ENCODE measurements at places on chromosomes 4 and X.
A peak's percentile ranks its signal among the peaks of the same experiment; 100 is the strongest.

DNA sequence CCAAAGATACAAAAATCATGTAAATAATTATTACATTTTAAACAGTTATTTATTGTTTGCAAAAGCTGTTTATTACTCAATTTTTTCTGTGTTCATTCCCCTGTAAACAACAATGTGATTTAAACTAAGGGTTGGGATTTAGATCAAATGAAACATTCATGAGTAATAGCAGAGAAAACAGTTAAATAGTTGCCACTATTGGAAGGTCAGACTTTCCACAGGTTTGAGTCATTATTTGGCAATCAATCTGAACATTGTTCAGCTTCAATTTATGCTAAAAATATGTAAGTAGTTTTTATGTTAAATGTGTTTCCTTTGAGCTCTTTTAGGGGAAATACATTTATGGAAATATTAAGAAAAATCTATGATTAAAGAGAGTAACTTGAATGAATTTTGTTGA lies 144.9 kb downstream of the STIM2 start:
- no peaks in the 10 kb centered on the region for H3K36me3 ChIP-seq
- H3K4me3 ChIP-seq = no peak overlapping the region
- H3K4me1 ChIP-seq = no peaks in the 10 kb centered on the region
- H3K27me3 ChIP-seq = no peaks in the 10 kb centered on the region
- no peak overlapping the region for H3K27ac ChIP-seq

DNA sequence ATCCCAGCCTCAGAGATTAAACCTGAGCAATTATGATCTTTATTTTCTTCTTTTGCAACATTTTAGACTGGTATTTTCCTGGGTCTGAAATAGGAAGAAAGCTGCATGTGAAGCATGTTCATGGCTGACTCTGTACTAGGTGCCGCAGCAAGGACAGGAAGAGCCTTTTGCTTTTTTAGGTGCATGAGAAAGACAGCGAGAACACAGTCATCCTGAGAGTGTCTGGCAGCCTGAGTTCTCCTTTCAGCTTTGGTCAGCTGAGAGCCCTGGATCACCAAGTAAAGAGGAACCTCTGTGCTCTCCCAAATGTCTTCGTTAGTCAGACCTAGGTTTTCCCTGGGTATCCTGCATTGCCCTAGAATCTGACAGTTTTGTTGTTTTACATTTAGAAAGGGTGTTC lies 29.8 kb downstream of the FAM149A start:
- H3K4me3 ChIP-seq = no peak overlapping the region
- H3K27ac ChIP-seq = no peak overlapping the region
- no peaks in the 10 kb centered on the region for H3K36me3 ChIP-seq

DNA sequence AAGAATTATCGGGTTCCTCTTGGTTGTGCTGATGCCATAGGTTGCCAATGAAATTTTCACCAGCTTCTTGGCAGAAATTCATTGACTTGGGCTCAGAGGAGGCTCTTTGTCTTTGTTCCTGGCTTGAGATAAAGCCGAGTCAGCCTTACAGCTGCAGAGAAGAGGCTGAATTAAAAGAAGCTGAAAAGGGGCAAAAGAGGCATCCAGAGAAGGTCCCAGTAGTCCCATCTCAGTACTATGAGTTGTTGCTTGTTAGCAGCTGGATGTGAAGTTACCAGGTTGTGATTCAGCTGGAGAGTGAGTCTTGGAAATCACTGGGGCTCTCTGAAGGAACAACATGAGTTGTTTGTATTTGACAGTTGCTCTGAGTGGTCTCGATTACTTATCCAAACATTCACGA lies 59.7 kb downstream of the SMAD1 start:
- H3K4me3 ChIP-seq = no peak overlapping the region
- no peaks in the 10 kb centered on the region for H3K4me1 ChIP-seq
- no peaks in the 10 kb centered on the region for H3K36me3 ChIP-seq
- H3K27ac ChIP-seq = no peak overlapping the region
- H3K27me3 ChIP-seq = no peaks in the 10 kb centered on the region
- DNase-seq = no peak

- H3K4me3 ChIP-seq = no peak overlapping the region
- no peak for DNase-seq
- no peaks in the 10 kb centered on the region for H3K4me1 ChIP-seq
- H3K27ac ChIP-seq = no peak overlapping the region
- H3K27me3 ChIP-seq = no peaks in the 10 kb centered on the region
Measured at GRCh38 chr4:167842487-167842886, 249.8 kb upstream of the ANXA10 start.

DNA sequence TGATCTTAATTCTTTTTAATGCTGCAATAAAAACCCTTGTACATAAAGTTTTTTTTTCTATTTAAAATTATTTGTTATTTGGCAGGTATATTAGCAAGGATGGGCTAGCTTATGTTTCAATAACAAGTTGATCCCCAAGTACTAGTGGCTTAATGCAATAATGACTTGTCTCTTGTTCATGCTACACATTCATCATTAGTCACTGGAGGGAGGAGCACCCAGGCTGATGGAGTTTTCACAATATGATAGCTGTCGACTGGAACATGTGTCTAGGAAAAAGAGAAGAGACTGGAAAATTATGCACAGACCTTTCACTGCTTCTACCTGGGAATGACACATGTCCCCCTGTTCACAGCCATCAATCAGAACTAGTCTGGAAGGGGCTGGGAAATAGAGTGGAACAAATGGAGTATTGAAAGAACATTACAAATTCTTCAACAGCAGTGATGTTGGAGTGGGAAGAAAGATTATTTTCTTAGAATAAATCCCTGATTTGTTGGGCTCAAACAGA lies 387.9 kb upstream of the RPS6KA3 start:
- DNase-seq = no peak
- H3K27ac ChIP-seq = no peak overlapping the region
- H3K4me1 ChIP-seq = no peaks in the 10 kb centered on the region
- no peaks in the 10 kb centered on the region for H3K36me3 ChIP-seq
- no peaks in the 10 kb centered on the region for H3K27me3 ChIP-seq
- no peak overlapping the region for H3K4me3 ChIP-seq

- DNase-seq = no peak
- no peaks in the 10 kb centered on the region for H3K36me3 ChIP-seq
- H3K27ac ChIP-seq = no peak overlapping the region
Measured at GRCh38 chr4:96108146-96108545, 268.3 kb downstream of the PDHA2 start.

DNA sequence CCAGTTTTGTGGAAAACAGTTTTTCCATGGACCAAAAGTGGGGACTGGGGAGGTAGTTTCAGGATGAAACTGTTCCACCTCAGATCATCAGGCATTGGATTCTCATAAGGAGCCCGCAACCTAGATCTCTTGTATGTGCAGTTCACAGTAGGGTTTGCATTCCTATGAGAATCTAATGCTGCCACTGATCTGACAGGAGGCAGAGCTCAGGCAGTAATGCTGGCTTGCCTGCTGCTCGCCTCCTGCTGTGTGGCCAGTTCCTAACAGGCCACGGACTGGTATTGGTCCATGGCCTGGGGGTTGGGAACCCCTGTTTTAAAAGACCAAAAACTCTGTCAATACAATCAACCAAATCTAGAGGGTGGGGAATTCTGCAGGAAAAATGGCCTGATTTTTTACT lies 100.0 kb upstream of the EOLA2 start:
- no peaks in the 10 kb centered on the region for H3K36me3 ChIP-seq
- H3K4me1 ChIP-seq = no peaks in the 10 kb centered on the region
- DNase-seq = no peak
- H3K27ac ChIP-seq = no peak overlapping the region

- DNase-seq = peak; percentile 13
- no peak overlapping the region for H3K27ac ChIP-seq
- no peaks in the 10 kb centered on the region for H3K36me3 ChIP-seq
- H3K4me1 ChIP-seq = no peaks in the 10 kb centered on the region
- no peak overlapping the region for H3K4me3 ChIP-seq
- H3K27me3 ChIP-seq = no peaks in the 10 kb centered on the region
Measured at GRCh38 chrX:136577552-136577951, 45.5 kb downstream of the VGLL1 start.

DNA sequence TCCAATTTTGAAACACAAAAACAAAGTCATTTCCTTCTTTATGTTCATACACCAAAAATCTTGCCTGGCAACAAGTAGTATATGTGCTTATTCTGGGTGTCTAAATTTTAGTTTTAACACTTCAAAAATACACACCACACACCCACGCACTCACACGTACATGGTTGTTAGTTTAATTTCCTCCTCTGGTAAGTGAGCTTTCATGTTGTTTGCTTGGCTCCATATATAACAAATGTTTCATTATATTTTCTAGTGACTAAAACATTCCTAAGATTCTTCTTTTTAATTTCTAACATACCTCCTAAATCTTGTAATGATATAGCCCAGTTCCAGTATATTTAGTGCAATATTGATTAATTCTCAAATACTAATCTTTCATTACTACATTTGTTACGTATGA lies 80.9 kb downstream of the PRDM5 start:
- no peak overlapping the region for H3K4me3 ChIP-seq
- DNase-seq = no peak
- H3K27ac ChIP-seq = no peak overlapping the region
- H3K4me1 ChIP-seq = no peaks in the 10 kb centered on the region
- H3K27me3 ChIP-seq = no peaks in the 10 kb centered on the region

- H3K27ac ChIP-seq = no peak overlapping the region
- no peaks in the 10 kb centered on the region for H3K36me3 ChIP-seq
- H3K4me1 ChIP-seq = no peaks in the 10 kb centered on the region
- DNase-seq = no peak
- H3K27me3 ChIP-seq = no peaks in the 10 kb centered on the region
Measured at GRCh38 chr4:39256436-39256835, 74.1 kb downstream of the WDR19 start.

DNA sequence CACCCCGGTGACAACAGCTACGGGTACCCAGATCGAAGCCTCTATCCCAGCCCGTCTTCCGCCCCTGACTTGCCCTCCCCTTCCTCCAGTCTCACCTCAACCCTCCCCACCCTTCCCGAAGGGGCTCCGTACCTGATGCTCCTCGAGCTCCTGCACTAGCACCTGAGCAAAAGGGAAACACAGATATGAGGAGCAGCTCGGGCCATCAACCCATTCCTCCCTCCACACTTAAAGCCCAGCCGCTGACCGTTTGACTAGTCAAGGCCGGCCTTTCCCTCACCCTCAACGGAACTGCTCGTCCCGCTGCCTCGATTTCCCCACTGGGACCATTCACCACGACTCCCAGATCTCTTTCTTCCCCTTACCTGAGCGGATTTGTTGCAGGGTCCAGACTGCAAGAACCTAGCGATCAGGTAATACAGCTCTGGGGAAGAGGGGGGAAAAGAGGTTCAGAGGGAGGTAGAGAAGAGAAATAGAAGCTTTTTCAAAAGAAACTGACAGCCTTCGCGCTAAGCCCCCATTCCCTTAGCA lies 731 bp downstream of the BRWD3 start:
- no peak for DNase-seq
- H3K27me3 ChIP-seq = no peaks in the 10 kb centered on the region
- no peaks in the 10 kb centered on the region for H3K36me3 ChIP-seq

- H3K4me1 ChIP-seq = peaks cover 8% of the 10 kb centered on the region
- no peaks in the 10 kb centered on the region for H3K36me3 ChIP-seq
- no peak overlapping the region for H3K27ac ChIP-seq
- H3K27me3 ChIP-seq = no peaks in the 10 kb centered on the region
Measured at GRCh38 chr4:169253904-169254303, 16.9 kb downstream of the SH3RF1 start.

GRCh38 chrX:7024850-7025249 lies 122.7 kb upstream of the STS start:
- H3K4me1 ChIP-seq = no peaks in the 10 kb centered on the region
- H3K27me3 ChIP-seq = no peaks in the 10 kb centered on the region
- H3K4me3 ChIP-seq = no peak overlapping the region
- no peak for DNase-seq

GRCh38 chrX:99909946-99910345 lies 500.1 kb downstream of the PCDH19 start:
- no peaks in the 10 kb centered on the region for H3K27me3 ChIP-seq
- no peaks in the 10 kb centered on the region for H3K36me3 ChIP-seq
- DNase-seq = no peak
- H3K4me3 ChIP-seq = no peak overlapping the region
- no peak overlapping the region for H3K27ac ChIP-seq

DNA sequence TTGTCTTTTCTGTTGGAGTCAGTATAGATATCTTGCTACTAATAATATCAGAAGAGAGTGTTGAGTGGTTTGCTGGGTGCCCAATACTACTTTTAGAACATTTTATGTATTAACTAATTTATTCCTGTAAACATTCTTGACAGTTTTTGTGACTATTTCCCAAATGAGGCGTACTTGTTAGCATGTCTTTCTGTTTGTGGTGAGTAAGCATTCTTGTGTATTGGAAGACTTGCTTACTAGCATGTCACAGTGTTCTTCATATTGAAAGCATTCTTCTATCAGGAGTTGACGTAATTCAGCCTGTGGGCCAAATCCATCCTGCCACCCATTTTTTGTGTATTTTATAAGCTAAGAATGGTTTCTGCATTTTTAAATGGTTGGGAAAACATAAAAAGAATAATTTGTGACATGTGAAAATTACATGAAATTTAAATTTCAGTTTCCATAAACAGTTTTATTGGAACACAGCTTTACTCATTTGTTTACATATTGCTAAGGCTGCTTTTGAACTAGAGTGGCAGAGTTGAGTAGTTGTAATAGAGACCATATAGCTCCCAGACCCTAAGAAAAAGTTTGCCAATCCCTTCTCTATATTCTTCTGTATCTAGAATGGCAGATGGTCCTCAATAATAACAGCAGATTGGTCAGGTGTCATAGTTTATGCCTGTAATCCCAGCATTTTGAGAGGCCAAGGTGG lies 20.4 kb downstream of the REPS2 start:
- no peak overlapping the region for H3K27ac ChIP-seq
- H3K4me1 ChIP-seq = no peaks in the 10 kb centered on the region
- DNase-seq = no peak
- H3K36me3 ChIP-seq = no peaks in the 10 kb centered on the region
- H3K27me3 ChIP-seq = no peaks in the 10 kb centered on the region
- H3K4me3 ChIP-seq = no peak overlapping the region

GRCh38 chrX:152154050-152154449 lies 15.7 kb upstream of the MAGEA10 start:
- H3K4me1 ChIP-seq = no peaks in the 10 kb centered on the region
- DNase-seq = no peak
- no peaks in the 10 kb centered on the region for H3K27me3 ChIP-seq
- no peaks in the 10 kb centered on the region for H3K36me3 ChIP-seq
- H3K27ac ChIP-seq = no peak overlapping the region

- no peak overlapping the region for H3K27ac ChIP-seq
- DNase-seq = no peak
- no peaks in the 10 kb centered on the region for H3K36me3 ChIP-seq
- H3K4me3 ChIP-seq = no peak overlapping the region
- no peaks in the 10 kb centered on the region for H3K27me3 ChIP-seq
Measured at GRCh38 chr4:56871371-56871866, 36.3 kb upstream of the REST start.

DNA sequence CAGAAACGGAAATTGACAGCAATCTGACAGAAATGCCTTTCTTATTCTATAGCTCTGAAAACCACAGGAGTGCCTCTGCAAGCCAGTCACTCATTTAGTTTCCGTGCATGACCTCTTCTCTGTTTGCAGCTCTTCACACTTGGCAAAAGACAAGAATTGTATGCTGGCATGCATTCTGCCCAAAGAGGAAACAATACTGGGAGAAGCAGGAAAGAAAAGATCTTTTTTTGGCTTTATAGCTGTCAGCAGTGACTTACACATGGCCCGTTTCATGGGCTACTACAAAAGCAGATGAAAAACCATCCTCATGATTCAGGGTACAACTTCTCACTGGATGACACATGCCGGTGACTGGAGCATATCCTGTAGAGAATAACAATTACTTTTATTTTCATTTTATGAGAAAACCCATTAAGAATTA lies 249.4 kb downstream of the ADAMTS3 start:
- no peak overlapping the region for H3K4me3 ChIP-seq
- H3K27me3 ChIP-seq = no peaks in the 10 kb centered on the region
- no peaks in the 10 kb centered on the region for H3K4me1 ChIP-seq
- no peak overlapping the region for H3K27ac ChIP-seq
- no peak for DNase-seq

- no peaks in the 10 kb centered on the region for H3K4me1 ChIP-seq
- H3K27me3 ChIP-seq = no peaks in the 10 kb centered on the region
- DNase-seq = no peak
Measured at GRCh38 chr4:38948551-38948950, 80.9 kb downstream of the FAM114A1 start.
